ENCODE measurements at places on chromosomes 16 and 17. TPM values are rescaled to one million over a fixed set of nuclear protein-coding genes. Genes with fewer than 3 reads are reported as not detected.

The TBC1D3H gene
- total RNA-seq = not detected

GRCh38 chr16:81461766-81462165 is 17.2 kb downstream of the CMIP start:
- no peak for DNase-seq
- peaks cover 6% of the 10 kb centered on the region for H3K4me1 ChIP-seq
- H3K4me3 ChIP-seq = no peak overlapping the region
- H3K27me3 ChIP-seq = no peaks in the 10 kb centered on the region
- H3K36me3 ChIP-seq = peaks cover 2% of the 10 kb centered on the region
- no peak overlapping the region for H3K27ac ChIP-seq

The SEPTIN1 gene
- total RNA-seq = 154 TPM

DNA sequence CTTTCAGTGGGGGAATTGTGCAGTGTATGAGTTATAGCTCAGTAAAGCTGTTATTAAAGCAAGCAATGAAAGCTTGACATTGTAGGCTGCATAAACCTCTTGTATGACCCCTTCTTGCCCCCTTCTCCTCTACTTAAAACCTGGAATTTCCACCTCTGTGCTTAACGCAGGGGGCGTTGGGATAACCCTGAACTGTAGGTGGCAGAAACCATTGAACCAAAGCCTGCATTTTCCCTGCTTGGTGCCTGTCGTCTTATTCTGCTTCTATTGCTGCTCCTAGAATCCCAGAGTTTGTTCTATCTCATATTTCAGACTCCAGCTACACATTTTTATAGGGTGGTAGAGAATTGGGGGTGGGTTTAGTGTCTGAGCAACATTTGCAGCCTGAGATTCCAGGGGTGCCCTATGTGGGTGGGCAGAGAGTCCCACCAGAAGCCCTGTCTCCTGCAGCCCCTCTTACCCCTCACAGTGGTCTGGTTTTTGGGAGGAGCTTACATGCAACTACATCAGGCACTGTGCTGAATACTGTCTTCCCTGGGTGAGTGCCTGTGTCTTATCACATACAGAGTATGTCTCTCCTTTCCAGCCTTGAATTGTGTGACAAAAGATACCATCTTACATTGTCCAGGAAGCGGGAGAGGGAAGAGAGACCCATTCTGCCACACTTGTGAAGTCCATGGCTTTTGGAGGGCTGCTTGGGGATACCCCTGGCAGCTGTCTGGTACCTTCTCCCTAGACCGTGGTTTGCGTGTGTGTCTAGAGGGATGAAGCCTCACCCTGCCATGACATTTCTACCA is 407.7 kb upstream of the EEF2KMT start:
- no peak overlapping the region for H3K27ac ChIP-seq
- H3K36me3 ChIP-seq = no peaks in the 10 kb centered on the region
- no peak overlapping the region for H3K4me3 ChIP-seq
- no peaks in the 10 kb centered on the region for H3K4me1 ChIP-seq

- DNase-seq = no peak
- H3K4me1 ChIP-seq = no peaks in the 10 kb centered on the region
- no peak overlapping the region for H3K27ac ChIP-seq
- H3K27me3 ChIP-seq = no peaks in the 10 kb centered on the region
Observed at GRCh38 chr16:53711390-53711789, 7.4 kb downstream of the FTO start.

The EPOP gene
- total RNA-seq = 0.97 TPM

Data from B cell (primary cell).